ENCODE measurements at places on chromosomes 5 and 9. TPM values are rescaled to one million over a fixed set of nuclear protein-coding genes. Genes with fewer than 3 reads are reported as not detected.

- no peak overlapping the region for H3K27ac ChIP-seq
- H3K4me1 ChIP-seq = peaks cover 12% of the 10 kb centered on the region
- H3K27me3 ChIP-seq = no peaks in the 10 kb centered on the region
- DNase-seq = no peak
- no peaks in the 10 kb centered on the region for H3K36me3 ChIP-seq
Observed at GRCh38 chr5:68538814-68539420, 323.4 kb downstream of the PIK3R1 start.

DNA sequence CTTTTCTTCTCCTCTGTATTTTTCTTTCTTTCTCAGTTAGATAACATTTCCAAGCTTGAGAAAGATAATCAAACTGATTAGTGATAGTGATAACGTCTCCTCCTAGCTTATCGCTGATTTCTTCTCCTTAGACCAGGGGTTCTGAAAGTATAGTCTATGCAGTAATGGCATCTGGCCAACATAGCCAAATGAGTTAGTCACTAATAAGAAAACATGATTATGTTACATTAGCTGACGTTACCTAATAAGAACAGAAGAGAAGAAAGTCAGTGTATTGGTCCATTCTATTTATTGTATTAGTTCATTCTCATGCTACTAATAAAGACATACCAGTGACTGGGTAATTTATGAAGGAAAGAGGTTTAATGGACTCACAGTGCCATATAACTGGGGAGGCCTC lies 111.2 kb downstream of the STRBP start:
- H3K36me3 ChIP-seq = no peaks in the 10 kb centered on the region
- H3K27ac ChIP-seq = no peak overlapping the region
- no peaks in the 10 kb centered on the region for H3K27me3 ChIP-seq
- no peaks in the 10 kb centered on the region for H3K4me1 ChIP-seq
- no peak overlapping the region for H3K4me3 ChIP-seq

The BTNL3 gene
- 0.26 TPM for total RNA-seq

The ZNF618 gene
- 11.9 TPM for total RNA-seq

Measured in body of pancreas (tissue), 4 donors.